Stimulated activated CD4-positive, alpha-beta T cell treated with anti-CD3 and anti-CD28 coated beads, Interleukin-15, amount 100 ng/mL, for 1 hour (primary cell): ENCODE measurements at places on chromosomes 12 and 14.

DNA sequence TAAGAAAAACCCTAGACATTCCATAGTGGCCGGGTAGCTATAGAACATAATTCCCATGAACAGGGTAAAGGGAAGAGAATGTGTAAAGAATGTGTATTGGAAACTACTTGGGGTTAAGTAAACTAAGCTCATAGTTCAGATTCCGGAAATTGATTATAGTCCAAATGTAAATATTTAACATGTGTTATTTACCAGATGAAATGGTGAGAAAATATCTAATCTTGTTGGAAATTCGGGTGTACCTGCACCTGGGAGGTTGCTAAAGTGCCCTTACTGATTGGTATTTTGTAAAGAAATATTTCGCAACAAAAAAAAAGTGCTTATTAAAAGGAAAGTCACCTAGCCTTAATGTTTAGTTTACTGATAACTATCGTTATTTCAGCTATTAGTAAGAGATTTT, 14.4 kb downstream of the RASSF9 start:
- no peak for DNase-seq

DNA sequence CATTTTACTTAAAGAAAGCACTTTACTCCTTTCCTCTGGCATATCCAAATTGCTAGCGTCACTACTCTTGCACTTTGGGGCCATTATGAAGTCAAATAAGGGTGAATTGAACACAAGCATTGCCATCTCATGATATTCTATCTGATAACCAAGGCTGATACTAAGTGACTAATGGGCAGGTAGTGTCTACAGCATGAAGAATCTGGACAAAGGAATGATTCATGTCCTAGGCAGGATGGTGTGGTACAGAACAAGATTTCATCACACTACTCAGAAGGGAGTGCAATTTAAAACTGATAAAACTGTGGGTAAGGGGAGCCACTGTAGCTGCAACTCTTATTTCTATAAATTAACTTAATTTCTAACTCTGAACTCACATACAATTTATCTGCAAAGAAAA, 7.7 kb upstream of the SLC6A15 start:
- no peak for DNase-seq

DNA sequence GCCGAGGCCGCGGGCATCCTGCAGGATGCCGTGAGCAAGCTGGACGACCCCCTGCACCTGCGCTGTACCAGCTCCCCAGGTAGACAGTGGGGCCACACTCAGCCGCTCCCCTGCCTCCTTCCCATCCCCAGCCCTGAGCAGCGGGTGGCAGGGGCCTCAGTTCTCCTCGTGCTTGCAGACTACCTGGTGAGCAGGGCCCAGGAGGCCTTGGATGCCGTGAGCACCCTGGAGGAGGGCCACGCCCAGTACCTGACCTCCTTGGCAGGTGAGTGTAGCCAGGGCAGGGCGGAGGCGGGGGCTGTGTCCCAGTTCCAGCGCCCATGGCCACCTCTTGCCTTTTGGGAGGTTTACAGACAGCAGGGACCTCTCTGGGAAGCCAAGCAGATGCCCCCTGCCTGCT, 22.9 kb downstream of the HIP1R start:
- DNase-seq: no peak

DNA sequence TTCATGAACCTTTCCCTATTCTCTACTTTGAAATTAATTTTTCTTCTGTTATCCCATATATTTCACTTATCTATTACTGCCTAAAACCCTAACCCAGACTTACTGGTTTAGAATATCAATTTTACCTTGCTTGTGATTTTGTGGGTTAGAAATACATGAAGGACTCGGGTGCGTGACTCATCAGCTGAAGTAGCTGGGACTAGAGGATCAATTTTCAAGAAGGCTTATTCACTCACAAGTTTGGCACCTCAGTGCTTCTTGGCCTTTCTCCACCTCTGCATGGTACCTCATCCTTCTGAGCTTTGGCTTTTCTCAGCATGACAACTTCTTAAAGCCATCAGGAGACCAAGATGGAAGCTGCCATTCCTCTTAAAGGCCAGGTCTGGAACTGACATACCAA, 57.8 kb downstream of the TMEM117 start:
- DNase-seq: no peak

- DNase-seq: no peak
Measured at GRCh38 chr12:25960143-25960542, 1.7 kb downstream of the RASSF8 start.

- no peak for DNase-seq
Measured at GRCh38 chr14:76273346-76273745, 102.6 kb upstream of the ESRRB start.

GRCh38 chr12:66934302-66935062, 255.6 kb upstream of the GRIP1 start:
- no peak for DNase-seq

- DNase-seq: peak; percentile 8
Measured at GRCh38 chr12:11719678-11720099, 70.2 kb downstream of the ETV6 start.

DNA sequence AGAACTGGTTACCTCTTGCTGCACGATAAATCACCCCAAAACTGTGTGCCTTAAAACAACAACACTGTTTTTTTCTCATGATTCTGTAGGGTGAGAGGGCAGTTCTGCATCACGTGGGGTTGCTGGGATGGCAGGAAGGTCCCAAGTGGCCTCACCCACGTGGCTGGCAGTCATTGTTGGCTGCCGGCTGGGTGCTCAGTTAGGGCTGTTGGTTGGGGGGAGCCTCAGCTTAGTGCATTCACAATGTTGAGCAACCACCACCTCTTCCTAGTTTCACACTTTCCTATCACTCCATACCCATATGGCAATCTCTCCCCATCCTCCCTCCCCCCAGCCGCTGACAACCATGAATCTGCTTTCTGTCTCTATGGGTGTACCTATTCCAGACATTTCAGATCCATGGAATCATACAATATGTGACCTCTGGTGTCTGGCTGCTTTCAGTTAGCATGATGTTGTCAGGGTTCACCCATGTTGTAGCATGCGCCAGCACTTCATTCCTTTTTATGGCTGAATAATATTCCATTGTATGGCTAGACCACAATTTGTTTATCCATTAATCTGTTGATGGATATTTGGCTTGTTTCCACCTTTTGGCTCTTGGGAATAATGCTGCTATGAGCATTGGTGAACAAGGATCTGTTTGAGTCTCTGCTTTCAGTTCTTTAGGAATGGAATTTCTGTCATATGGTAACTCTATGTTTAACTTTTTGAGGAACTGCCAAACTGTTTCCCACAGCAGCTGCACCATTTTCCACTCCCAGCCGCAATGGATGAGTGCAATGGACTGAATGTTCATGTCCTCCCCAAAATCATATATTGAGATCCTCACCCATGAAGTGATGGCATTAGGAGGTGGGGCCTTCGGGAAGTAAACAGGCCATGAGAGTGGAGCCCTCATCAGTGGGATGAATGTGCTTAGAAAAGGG, 11.2 kb upstream of the POP5 start:
- no peak for DNase-seq

DNA sequence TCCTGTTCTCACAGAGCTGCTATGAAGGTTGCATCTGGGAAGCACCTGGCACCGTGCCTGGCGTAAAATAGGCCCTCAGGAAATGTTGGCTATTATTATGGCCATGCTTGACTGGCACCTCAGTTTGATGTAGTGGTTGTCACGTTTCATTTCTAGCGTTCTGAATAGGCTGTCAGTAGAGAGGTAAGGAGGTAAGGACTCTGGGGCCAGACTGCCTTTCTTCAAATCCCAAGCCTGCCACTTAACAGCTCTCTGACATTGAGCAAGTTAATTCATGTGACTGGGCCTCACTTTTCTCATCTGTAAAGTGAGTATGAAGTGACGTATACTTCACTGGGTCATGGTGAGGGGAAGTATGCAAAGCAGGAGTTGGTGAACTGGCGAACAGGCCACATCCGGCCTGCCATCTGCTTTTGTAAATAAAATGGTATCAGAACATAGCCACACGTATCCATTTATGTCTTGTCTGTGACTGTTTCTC, 196.2 kb downstream of the CACNA1C start:
- no peak for DNase-seq

GRCh38 chr14:50943943-50944646, at the start of gene PYGL:
Gene PYGL, minus strand, starts transcription at chr14:50944483. Its CDS starts 80 bp downstream, at chr14:50944403.
- no peak for DNase-seq

- DNase-seq: no peak
Measured at GRCh38 chr14:62347562-62348011, 585.4 kb downstream of the SNAPC1 start.

DNA sequence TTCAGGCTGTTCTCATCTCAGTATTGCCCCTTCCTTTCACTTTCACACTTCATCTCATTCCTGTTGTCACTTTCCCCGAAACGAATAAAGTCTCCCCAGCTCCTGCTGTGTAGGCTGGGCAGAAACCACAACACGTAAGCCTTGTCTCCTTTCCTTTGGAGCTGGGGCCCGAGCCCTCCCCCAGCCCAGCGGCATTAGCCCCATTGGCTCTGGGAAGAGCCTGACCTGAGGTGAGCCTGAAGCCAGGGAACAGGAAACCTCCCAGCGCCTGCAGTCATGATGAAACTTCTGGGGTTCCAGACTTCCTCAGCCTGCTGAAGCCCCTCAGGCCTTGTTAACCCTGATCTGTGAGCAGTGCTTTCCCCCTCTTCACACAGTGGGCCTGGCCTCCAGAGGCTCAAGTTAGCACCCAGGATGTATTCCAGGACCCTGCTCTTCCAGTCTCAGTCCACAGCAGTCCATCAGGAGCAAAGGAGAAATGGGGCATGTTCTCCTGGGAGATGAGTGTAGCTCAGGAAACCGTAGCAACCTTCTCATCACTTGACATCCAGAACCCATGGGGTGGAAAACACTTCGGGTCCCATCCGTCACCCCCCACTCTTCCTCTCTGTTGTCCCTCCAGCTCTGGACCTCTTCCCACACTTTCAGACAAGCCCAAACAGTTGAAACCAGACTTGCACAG, 21.8 kb downstream of the VASH1 start:
- DNase-seq: no peak

DNA sequence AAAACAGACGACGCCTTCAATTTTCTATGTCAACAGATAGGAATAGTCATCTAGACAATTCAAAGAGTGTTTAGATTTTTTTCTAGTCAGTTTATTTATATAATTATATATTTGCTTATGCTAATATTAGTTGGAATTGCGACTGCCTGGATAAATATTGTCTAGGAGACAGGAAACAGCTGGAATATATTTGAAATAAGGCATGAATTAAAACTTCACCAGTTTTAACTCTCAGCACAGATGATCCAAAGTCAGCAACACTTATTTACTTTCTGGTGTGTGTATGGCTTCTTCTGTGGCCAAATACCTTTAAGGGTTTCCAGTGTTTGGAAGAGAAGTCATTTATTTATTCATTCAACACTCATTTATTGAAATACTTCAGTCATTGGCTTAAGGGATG, 1215.4 kb upstream of the USP15 start:
- no peak for DNase-seq

DNA sequence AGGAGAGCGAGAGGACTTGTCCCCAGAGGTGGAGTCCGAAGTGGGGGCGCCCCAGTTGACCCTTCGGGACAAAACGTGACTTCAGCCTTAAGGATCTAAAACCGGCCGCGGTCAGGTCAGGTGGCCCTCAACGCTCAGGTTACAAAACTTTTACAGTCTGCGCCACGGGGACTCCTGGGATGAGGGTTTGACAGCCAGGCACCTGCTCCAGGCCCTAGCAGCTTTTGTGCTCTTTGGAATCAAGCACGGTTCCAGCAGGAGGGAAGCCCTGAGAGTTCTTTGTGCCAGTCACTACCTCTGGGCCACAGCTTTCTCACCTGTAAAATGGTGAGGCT, 337 bp downstream of the ZC2HC1C start:
- DNase-seq: no peak

DNA sequence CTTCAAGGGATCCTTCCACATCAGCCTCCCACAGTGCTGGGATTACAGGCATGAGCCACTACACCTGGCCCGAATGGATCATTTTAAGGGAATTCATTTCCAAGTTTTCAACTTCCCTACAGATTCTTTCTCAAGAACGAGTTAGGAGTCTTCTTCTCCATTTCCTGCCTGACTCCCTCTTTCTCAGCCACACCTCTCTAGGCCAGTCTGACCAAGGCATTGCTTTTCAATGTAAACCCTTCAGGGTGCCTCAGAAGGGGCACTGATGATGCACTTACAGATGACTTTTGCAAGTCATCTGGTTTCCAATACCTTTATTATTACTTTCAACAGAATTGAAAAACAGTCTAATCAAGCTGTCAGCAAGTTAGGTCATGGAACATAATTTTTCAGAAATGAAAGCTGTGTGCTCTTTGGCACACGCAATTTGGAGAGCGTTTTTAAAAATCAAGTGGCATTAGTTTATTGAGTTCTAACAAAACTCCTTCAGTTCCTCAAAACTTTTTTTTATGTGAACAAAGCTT, 47.2 kb downstream of the SVOP start:
- no peak for DNase-seq

DNA sequence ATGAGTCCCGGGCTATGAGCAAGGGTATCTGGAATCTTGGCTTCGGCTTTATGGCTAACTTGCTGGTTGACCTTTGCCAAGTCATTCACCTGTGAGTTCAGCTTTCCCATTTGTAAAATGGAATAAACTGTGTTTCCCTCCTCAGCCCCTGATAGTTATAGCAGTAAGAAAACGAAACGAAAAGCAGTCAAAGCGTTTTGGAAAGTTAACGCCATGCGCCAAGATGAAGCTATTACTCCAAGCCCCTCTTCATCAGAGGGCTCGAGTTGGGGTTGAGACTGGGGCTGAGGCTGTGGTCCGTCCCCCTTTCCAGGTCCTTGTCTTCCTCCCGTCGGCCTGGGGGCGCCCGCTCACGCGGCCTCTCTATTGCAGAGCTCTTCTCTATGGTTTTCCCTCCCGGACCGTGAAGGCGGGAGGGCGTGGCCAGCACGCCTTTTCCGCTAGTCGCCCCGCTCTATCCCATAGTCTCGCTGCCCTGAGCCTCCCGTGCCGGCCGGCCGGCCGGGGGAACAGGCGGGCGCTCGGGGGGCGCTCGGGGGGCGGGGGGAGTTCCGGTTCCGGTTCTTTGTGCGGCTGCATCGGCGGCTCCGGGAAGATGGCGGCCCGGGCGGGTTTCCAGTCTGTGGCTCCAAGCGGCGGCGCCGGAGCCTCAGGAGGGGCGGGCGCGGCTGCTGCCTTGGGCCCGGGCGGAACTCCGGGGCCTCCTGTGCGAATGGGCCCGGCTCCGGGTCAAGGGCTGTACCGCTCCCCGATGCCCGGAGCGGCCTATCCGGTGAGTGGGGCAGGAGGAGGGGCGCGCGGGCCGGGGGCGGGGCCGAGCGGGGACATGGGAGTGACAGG, at the start of gene SMARCD1:
Gene SMARCD1, plus strand, starts transcription at position 568 of the 840 bp plus-strand sequence. Its CDS starts 28 bp downstream, at position 596.
- DNase-seq: peak; percentile 75

DNA sequence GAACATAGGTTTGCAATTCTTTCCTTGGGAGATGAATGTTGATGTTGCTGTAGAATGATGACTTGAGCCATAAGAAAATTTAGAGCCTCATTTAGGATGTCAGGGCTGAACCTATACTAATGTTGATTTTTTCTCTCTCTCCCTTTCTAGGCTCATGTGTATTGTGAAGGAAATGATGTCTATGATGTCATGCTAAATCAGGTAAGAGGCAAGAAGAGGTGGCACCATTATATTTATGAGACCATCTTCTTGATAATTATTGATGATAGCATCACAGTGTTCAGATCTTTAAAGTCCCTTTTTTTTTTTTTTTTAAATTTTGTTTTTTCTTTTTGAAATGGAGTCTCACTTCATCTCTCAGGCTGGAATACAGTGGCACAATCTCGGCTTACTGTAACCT, 3.3 kb downstream of the PARP2 start:
- no peak for DNase-seq
